Fibroblast of pulmonary artery (primary cell): ENCODE measurements at places on chromosomes 3 and 15.
A peak's percentile ranks its signal among the peaks of the same experiment; 100 is the strongest.

GRCh38 chr3:94071713-94072284 lies 8.9 kb downstream of the NSUN3 start:
- no peak for DNase-seq

DNA sequence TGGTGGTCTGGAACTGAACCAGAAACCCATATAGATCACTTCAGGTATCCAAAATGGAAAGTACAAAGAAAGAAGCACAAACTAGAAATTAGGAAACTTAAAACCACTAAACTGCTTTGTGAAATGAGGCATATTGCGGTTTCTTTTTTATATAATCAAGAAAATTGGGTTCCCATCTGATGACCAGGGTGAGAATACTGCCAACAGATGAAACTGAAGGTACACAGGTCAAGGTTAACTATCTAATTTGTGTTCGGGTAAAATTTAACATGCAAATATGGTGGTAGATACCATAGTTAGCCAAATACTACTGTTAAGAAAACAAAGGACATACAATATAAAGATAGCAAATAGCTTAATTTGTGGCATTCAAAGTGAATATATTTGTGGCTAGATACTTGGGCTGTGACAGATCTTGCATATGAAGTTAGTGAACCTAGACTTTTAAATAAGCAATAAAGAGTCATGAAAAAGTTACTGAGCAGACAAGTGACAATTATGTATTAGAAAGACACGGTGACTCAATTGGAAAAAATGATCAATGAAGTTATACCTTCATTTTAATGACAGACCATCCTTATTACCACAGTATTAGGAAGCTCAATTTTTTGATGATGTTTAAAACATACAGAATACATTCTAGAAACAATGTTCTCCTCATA lies 127.4 kb downstream of the NR2E3 start:
- DNase-seq = no peak

DNA sequence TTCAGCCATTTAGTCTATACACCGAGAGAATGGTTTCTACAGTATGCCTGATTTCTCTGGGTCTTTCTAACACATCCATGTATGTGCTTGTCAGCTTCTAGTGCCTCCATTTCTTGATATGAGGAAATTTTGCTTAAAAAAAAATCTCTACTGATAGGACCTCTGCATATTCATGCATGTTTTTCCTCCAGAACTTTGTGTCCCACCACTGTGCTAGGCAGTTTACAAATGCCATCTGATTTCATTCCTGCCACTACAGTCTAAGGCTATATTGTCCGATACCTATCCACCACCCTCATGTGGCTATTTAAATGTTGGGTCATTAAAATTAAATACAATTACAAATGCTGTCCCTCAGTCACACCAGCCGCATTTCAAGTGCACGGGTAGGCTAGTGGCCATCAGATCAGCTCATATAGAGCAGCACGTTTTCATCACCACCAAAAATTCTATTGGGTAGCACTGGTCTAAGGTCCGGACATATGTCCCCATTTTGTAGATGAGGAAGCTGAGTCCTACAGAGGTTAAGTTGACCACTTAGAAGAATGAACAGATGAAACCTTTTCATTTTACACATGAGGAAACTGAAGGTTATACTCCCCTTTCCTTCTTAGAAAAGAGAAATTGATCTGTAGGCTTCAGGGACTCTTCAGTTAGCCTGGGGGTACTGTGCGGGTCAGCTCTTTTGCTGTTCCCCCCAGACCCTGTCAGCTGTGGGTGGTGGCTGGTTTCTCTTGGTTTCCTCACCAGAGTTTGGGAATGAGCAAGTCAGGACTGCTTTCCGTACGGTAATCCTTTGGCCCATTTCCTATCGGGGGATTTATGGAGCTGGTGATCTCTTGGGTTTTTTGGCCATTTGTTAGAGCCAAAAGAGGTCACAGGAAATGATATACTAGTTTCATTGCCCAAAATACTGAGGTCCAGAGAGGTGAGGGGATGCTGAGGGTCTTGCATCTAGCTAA lies 56.5 kb downstream of the SMAD3 start:
- no peak for DNase-seq

- no peak for DNase-seq
Observed at GRCh38 chr3:149332771-149333170, 665 bp downstream of the TM4SF18 start.

- DNase-seq = no peak
Observed at GRCh38 chr15:53976844-53977392, 1.3 kb upstream of the UNC13C start.

DNA sequence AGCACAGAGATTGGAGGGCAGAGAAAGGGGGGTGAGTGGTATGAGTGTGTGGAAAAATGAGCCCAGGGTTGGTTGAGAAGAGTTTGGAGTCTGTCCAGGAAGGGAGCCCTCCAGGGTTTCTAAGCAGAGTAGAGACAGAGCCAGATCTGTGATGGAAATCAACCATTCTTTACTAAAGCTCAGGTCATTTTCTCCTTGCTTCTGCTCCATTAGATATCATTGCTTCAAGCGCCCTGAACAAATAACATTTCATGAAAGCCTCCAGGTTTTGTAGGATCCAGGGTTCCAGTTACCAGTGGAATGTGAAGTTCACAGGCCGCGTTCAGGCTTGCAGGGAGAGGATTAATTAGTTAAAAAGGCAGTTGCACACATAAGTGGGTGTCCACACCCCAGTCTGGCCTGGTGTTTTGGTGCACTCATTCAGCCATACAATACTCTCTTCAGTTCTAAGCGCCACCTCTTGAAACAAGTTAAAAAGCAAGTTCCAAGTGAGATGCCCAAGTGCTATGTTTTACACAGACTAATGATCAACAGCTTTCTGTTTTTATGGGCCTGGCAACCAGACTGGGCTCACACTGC lies 16.4 kb upstream of the BOC start:
- no peak for DNase-seq

DNA sequence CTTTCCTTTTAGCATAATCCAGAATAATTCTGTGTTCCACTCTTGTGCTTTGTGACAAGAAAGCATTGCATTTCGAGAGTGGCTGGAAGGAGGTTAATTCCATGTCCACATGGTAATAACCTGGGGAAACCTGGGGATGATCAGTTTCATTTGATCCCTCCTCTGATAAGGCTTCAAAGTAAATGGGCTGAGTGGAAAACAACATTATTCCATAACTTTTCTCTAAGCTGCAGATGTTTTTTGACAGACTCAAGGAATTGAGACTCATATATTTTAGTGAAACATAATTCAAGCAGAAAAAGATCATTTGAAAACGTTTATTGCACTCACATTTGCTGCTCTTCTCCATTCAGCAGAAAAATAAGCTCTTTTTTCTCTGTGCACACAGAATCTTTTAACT lies 44.6 kb downstream of the ROBO2 start:
- DNase-seq = no peak

DNA sequence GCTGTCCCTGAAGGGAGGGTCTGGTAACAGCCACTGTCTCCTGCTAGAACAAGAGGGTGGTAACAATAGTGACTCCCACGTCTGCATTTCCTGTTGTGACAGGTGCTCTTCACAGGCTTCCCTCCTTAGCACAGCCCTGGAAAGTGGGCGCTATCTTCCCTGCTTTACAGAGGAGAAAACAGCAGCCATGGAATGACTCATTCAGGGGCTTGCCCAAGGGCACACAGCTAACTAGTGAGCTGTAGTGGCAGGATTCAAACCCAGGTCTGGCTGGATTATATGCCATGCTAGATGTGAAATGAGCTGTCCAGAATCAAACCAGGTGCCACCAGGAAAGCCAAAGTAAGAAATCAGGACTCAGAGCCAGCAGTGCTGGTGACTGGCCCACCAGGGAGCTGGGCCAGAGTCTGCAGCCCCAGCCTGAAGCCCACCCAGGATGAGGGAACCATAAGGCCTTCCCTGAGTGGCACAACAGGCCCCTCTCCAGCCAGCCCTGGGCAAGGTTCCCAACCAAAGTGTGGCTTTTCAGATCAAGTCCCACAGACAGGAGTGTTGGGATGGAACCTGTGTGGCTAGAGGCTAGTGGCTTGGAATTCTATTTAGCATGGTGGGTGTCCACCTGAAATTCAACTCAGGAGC lies 102.4 kb downstream of the ETFA start:
- peak; percentile 21 for DNase-seq

GRCh38 chr3:194936659-194937058 lies 251.0 kb downstream of the FAM43A start:
- DNase-seq = no peak

- no peak for DNase-seq
Observed at GRCh38 chr3:143326983-143327778, 207.6 kb downstream of the CHST2 start.

GRCh38 chr3:184439096-184439495 lies 59.2 kb downstream of the CHRD start:
- DNase-seq = no peak

GRCh38 chr3:126704494-126705214 lies 614 bp downstream of the CHCHD6 start:
- no peak for DNase-seq

GRCh38 chr3:115833074-115833473 lies 209.8 kb downstream of the GAP43 start:
- no peak for DNase-seq

DNA sequence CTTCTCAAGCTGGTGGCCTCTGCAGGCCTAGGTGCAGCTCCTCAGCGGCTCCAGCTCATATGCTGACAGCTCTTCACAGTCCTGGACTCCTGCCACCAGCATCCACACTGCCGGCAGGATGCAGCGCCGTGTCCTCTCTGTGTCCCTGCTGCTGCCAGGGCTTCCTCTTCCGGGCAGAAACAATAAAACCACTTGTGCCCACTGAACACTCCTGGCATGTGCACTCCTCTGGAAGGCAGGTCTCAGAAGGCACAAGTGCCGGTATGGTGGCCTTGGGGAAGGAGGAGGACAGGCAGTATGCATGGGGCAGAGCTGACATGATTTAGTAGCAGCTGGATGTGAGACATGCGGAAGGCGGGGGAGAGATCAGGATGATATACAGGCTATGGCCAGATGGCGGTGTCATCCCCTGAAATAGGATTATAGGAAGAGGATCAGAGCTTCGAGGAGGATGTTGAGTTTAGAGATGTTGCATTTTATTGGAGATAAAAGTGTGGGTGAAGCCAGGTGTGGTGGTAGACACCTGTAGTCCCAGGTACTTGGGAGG lies 7.5 kb upstream of the MAN2A2 start:
- DNase-seq = peak; percentile 12

GRCh38 chr3:126679318-126679751 lies 24.4 kb upstream of the TXNRD3 start:
- DNase-seq = peak; percentile 78

DNA sequence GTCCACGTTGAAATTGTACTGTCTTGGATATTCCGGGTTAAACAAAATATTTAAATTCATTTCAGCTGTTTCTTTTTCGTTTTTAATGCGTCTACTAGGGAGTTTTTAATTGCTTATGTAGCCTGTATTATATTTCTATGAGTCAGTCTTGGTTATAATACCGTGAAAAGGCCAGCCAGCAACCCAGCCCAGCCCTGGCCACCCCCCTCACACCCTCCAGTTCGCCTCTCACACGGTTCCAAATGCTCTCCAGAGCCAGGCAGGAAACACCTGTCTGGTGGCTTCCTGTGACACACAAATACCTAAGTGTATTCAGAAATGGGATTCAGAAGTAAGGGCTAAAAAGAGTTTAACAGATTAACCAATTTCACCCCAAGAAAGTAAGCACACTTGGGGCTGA lies 4.4 kb downstream of the SH3BP5 start:
- no peak for DNase-seq

DNA sequence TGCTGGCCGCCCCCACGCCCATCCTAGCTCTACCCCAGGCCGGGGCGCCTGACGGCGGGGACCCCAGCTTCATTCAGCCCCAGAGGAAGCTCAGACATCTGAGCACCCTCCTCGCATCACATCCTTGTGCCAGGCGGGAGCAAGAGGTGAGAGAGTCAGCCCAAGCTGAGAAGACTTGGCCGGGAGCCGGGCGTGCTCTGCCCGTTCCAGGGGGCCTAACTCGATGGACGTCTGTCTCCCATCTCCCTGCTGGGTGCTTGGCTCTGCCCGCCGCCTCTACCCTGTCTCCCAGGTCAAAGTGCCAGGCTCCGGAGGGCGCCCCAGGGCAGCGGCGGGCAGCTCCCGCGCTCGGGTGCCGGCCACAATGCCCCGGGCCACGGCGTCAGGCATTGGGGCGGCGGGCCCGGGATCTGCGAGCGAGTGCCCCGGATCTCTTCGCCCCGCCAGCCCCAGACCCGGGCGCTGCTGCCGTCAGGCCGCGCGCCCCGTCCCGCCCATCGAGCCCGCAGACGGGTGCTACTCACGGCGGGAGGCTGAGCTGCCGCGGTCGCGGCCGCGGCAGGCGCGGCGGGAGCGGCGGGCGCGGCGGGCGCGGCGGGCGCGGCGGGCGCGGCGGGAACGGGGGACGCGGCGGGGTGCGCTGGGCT lies 388 bp downstream of the DAPK2 start:
- DNase-seq = no peak

DNA sequence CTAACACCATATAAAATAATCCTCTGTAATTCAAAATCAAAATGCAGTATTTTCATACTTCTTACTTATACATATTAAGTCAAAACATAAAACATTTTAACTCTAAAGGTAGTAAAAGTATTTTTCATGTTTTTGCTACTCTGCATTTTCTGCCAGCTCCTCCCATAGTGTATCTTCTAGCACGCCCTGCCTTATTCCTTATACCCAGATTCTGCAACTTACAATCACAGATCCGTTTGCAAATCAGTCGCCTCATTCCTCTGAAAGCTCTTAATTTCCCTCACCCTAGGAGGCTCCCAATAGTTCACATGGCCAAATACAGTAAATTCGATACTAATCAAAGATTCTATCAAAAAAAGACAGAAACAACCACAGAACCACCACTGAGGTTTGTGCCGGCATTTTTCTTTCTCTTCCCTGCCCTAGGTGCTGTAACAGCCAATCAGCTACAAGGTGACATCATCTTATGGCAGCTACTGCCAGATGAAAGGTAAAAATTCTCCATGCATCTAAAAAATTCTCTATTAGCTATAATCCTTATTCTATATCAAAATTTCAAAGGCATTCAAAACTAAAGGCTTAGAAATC lies 72.9 kb downstream of the CLASP2 start:
- DNase-seq = peak; percentile 50

DNA sequence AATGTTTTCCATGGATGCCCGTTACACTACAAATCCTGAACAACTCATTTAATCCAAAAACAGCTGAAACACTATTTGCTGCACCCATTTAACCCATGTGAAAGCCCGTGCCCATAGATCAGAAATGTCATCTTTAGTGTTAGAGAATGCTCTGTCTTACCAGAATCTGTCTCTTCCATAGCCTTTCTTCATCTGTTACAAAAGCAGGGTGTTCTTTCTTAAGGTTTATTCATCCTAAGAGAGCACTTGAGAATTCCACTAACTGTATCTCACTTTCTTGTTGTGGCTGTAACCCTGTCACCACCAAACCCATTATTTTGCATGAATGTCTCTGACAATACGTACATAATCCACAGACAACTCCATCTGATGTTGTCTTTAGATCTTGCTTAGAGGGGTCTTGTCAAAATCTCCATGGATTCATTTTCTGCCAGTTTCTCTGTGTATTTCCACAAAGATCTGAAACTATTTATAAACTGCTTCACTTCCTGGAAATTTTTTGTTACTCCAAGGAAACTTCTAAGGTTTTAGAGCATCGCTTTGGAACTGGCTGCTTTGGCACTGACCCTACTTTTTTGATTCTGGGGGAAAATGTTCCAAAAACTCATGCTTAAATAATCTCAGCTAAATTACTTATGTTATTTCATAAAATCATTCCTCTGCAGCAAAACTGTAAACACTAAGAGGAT lies 167.8 kb upstream of the CCDC54 start:
- peak; percentile 23 for DNase-seq

GRCh38 chr3:45182915-45183871 lies 37.0 kb upstream of the CDCP1 start:
- peak; percentile 54 for DNase-seq
